ENCODE measurements at places on chromosomes 1 and 21.

DNA sequence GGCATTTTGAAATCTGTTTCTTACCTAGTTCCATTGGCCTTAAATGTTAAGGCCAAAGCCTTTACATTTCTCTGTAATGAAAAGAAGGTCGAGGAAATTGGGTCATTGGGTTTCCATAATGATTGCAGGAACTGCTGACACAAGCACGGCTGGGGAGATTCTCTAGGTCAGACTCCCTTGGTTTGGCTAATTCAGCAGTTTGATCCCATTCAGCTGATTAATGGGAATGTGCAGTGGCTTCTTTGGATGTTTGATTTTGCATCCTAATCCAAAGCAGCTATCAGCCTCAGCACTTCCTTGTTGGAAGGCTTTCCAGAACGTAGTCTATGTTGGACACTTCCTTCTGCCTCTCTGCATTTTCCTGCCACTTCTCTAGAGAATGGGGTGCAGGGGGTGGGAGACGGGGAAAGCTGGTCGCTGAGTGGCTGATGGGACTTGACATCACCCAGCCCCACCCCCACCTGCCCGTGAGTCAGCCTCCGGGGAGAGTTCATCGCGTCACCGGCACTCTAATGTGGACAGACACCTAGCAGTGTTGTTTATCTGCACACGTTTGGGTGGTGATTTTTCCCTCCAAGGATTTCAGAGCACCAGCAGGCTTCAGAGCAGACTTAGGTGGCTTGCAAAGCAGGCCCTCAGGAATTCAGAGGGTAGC lies 5.4 kb downstream of the PSEN2 start:
- DNase-seq = no peak

DNA sequence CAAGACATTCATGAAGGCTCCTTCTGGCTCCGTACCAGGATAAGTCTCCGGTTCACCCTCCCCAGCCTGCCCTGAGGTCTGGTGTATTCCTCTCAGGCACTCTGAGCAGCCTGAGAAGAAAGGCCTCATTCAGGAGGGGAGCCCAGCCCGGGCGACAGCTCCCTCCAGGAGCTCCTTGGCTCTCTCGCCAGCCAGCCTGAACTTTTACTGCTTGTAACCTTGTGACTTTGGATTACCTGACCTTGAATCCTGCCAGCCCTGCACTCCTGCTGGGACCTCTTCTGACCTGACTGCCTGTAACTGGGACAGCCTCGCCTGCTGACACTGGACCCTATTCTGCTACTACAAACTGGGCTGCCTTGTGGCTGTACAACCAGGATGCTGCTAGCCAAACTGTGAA lies 65.8 kb downstream of the CD34 start:
- DNase-seq = no peak

GRCh38 chr1:116853680-116854402 lies 55.9 kb upstream of the PTGFRN start:
- no peak for DNase-seq

DNA sequence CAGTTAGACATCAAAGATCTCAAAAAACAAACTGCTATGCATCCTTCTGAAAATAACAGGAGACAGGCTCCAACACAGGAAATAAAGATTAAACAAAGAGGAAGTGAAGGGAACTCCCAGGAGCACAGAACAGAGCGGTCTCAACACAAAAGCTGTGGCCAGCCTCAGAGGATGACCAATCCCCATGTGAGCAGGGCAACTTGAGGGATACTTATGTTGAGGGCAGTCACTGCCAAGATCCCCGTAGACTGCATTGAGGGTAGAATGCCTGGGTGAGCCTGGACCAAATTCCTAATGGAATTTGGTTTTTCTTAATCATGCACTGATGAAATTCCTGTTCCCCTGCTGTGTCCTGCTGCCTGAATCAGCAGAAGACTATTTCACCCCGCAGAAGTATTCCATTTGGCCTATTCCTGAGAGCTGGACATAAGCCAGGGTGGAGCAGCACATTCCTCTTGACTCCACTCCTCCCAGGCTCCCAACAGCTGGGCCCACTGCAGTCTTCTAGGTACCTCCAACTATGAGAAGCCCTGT lies 49.0 kb downstream of the JAK1 start:
- DNase-seq = no peak

- no peak for DNase-seq
These were observed 37.9 kb upstream of the IFFO2 start for GRCh38 chr1:18994381-18994780.

DNA sequence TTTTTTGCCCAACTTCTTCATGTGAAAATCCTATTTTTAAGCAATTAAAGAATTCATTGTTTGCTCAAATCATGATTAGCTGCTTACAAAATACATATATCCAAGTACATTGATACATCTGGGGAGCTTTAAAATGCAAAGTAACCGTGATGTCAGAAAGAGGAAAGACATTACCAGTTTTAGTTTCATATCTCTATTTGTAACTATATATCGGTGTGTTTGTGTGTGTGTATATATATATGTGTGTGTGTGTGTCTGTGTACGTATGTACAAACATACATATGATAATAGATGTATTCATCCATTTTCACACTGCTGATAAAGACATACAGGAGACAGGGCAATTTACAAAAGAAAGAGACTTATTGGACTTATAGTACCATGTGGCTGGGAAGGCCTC lies 310.1 kb downstream of the DPYD start:
- DNase-seq = no peak

DNA sequence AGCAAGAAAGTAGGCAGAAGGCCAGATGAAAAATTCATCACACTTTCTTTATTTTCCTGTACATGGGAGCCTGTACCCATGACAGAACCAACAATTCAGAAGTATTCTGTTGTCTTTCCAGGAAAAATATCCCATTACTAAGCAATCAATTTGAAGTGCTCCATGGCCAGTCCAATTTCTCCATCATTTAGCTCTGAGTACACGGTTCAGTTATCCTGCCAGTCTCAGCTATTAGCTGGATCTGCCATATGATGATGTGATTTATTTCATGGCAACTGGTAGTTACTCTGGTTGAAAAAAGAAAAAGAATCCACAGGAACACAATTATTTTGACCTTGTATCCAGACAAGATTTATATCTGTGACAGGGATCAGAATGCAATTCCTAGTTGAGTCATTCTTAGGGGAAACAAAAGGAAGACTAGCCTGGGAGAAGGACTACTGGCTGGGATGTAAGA lies 70.6 kb upstream of the GORAB start:
- DNase-seq = no peak

DNA sequence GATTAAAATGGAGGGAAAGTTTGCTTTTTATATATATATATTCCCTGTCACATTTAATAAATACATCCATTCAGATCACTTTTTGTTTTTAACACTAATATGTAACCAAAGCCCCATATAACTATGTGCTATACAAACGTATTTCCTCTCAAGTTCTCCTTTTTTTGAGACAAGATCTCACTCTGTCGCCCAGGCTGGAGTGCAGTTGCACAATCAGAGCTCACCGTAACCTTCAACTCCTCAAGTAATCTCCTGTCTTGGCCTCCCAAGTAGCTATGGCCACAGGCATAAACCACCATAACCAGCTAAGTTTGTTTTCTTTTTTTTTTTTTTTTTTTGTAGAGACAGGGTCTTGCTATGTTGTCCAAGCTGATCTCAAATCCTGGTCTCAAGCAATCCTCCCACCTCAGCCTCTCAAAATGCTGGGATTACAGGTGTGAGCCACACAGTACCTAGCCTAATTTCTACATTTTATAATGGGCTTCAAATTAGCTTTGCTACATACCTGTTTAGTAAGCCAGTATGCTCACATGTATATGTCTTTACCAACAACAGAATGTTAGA lies 120.0 kb downstream of the TGFBR3 start:
- no peak for DNase-seq

GRCh38 chr1:208100906-208101305 lies 143.3 kb downstream of the PLXNA2 start:
- no peak for DNase-seq

GRCh38 chr1:117556976-117557375 lies 48.9 kb upstream of the TENT5C start:
- no peak for DNase-seq

- no peak for DNase-seq
These were observed 197.6 kb downstream of the BACH1 start for GRCh38 chr21:29496337-29496736.

DNA sequence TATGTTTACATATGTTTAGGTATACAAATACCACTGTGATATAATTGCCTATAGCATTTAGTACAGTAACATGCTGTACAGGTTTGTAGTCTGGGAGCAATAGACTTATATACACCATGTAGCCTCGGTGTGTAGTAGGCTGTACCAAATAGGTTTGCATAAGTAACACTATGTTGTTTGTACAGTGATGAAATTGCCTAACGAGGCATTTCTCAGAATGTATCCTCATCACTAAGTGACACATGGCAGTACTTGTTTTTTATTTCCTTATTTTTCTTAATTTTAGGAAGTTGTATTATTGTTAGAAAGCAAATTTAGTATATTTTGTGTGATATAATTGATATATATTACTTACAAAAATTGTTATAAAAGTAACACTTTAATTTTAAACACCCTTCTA lies 840.9 kb downstream of the LTN1 start:
- DNase-seq = no peak

DNA sequence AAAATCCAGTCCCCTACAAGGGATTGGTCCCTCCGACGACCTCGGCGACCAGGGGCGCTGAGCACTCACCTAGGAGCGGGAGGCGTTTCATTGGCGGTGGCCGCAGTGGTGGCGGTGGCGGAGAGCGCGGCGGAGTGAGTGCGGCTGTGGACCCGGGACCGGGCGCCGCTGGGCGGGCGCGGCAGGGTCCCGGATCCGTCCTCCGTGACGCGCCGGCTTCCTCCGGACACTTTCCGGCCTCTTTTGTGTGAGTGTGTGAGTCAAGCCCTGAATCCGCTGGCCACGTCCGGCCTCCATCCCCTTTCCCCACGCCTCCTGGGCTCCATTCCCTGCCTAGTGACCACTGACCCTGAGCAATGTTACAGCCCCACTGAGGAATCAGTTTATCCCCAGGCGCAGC lies at the start of gene ADGRL4:
ADGRL4 (minus strand) TSS at position 167 of the 400 bp plus-strand sequence; CDS start at position 91, 76 bp downstream.
- no peak for DNase-seq

- peak; percentile 7 for DNase-seq
These were observed 84.9 kb downstream of the KIF14 start for GRCh38 chr1:200535605-200536004.

DNA sequence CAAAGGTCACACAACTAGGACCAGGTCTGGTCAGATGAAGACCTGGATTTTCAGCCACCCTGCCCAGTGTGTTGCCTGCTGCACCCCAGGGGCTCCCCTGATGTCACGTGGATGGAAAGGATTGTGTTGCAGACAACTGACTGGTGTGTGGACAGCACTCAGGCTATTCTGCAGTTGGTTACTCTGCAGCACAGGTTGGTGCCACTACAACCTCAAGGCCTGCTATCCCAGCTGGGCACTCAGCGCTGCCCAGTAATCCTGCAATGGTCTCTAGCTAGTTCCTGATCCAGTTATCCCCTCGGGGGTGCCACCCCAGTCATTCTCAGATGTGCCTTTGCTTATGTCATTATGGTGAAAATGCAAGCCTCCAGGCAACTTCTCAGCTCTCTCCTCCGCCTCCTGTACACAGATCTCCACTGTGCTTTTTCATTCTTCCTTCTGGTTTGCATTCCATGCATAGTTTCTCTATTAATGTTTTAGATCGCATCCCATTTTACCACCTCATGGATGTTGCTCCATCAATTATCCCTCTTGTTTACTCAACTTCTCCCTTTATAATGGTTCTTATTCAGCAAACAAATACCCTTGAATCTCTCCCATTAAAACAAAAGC lies 503.2 kb upstream of the CAMK1G start:
- no peak for DNase-seq

GRCh38 chr1:204446413-204447111 lies 34.9 kb upstream of the PPP1R15B start:
- peak; percentile 74 for DNase-seq

DNA sequence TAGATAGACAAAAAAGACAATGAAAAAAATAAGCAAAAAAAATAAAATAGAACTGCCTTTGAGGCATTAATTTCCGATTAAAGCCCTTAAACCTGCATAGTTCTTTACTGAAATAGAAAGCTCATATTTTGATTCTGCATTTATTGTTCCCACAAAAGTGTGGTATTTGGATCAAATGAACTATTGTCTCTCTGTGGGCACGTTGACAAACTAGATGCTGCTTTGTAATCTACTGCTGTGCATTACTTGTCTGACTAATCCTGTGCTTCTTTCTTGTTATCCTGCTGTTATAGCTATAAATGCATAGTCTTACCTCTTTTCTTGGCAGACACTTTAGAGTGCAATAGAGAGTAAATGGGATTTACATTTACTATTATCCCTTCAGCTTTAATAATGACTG lies 31.4 kb upstream of the SLC35D1 start:
- DNase-seq = no peak
